ENCODE measurements at places on chromosomes 7 and 10.

DNA sequence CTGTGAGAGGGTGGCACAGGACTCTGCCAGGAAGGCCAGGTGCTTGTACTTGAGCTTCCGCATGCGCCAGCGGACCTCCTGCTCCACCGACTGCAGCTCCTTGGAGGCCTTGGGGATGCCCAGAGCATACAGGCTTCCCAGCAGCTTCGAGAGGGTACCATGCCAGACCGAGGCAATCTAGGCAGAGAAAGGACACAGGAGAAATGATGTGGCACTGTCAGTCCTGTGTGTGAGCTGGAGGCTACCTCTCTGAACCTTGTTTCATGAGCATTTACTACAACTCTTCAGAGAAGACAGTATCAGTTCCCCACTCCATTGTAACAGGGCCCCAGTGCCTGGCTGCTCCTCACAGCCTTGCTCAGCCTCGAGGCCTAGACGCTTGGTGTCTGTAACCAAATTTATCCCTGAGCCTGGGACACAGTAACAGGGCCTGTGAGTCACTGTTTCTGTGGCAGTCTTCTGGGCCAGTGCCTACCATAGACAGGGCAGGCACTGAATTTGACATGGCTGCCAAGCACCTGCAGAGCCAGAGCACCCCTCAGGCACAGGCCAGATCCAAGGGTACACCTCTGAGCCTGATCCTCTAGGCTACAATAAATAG, 5.8 kb downstream of the TBRG4 start:
- H3K36me3 ChIP-seq: peaks cover 89% of the 10 kb centered on the region
- no peak for DNase-seq
- no peak overlapping the region for H3K27ac ChIP-seq

DNA sequence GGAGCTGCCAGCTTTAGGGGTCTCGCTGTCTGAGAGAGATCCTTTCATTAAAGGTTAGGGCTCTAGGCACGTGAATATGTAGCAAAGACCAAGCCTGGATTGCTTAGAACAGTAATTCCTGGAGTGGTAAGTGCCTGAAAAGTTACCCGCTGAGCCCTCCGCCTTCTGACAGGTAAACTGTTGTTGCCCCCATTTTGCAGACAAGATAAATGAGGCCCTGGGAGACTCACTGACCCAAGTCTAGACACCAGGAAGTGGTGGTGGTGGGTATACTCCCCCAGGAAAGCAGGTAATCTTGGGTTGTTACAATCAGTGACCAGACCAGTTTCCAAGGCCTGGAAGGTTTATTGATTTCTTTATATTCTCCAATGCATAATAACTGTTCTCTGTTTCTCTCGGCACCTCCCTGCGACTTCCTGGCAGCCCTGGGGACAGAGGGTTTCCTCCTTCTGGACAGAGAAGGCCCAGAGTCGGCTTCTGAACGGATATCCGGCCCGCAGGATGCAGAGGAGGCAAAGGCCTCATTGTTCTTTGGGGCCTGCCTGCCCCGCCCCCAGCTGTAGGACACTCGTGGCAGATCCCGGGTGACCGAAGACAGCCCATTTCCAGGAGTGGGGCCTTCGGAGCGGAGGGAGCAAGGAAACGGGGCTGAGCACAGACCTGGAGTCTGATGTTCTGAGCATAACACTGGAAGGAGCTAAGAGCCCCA, 1.3 kb upstream of the GRK5 start:
- peaks cover 36% of the 10 kb centered on the region for H3K4me1 ChIP-seq
- H3K4me3 ChIP-seq: peak overlapping the region; percentile 82
- H3K27me3 ChIP-seq: no peaks in the 10 kb centered on the region
- peak; percentile 93 for DNase-seq
- H3K27ac ChIP-seq: peak overlapping the region; percentile 99

GRCh38 chr10:1347962-1348772, 292.0 kb downstream of the WDR37 start:
- H3K27ac ChIP-seq: no peak overlapping the region
- no peaks in the 10 kb centered on the region for H3K4me1 ChIP-seq
- no peaks in the 10 kb centered on the region for H3K36me3 ChIP-seq
- no peaks in the 10 kb centered on the region for H3K27me3 ChIP-seq

- H3K27ac ChIP-seq: no peak overlapping the region
- no peak overlapping the region for H3K4me3 ChIP-seq
- no peak for DNase-seq
Measured at GRCh38 chr7:82904871-82905270, 257.8 kb downstream of the PCLO start.

GRCh38 chr10:76284351-76284750, 852.9 kb downstream of the LRMDA start:
- H3K36me3 ChIP-seq: no peaks in the 10 kb centered on the region
- H3K27me3 ChIP-seq: no peaks in the 10 kb centered on the region
- DNase-seq: no peak
- H3K4me3 ChIP-seq: no peak overlapping the region
- no peaks in the 10 kb centered on the region for H3K4me1 ChIP-seq

DNA sequence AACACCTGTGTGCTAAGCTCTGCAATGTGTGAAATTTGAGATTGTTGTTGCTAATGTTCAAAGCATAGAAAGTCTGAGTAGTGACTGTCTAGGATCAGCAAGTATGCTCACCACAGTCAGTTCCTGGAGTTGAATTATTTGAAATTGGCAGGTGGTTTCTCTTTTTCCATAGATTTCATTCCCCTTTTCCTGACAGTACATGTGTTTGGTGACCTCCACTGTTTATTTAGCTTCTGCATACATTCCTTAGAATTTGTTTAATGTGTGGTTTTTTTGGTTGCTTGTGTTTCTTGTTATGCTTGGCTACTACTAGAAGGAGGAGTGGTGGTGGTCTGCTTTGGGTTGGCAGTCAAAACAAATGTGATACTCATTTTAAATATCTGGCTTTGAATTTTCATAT, 52.3 kb downstream of the FOXP2 start:
- H3K4me3 ChIP-seq: no peak overlapping the region
- H3K27me3 ChIP-seq: no peaks in the 10 kb centered on the region
- no peaks in the 10 kb centered on the region for H3K4me1 ChIP-seq
- DNase-seq: no peak
- no peak overlapping the region for H3K27ac ChIP-seq
- H3K36me3 ChIP-seq: no peaks in the 10 kb centered on the region

DNA sequence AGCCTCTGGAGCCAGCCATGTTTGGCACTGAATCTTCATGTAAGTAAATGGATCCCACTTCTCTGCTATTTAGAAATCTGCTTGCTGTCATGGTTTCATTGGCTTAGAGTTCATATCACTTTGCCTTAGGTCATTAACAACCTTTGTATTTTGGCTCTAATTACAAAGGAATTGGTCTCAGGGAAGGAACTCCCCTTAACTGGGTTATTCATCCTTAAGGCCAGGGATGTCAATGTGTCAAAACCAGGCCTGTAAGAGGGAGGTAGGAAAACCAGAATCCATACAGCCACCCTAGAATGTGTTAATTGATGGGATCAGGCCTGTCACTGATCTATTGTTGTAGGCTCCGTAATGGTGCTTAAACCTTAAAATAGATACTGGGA, 67.3 kb downstream of the ST7 start:
- peaks cover 13% of the 10 kb centered on the region for H3K4me1 ChIP-seq
- no peak overlapping the region for H3K4me3 ChIP-seq
- no peaks in the 10 kb centered on the region for H3K27me3 ChIP-seq
- H3K27ac ChIP-seq: no peak overlapping the region

DNA sequence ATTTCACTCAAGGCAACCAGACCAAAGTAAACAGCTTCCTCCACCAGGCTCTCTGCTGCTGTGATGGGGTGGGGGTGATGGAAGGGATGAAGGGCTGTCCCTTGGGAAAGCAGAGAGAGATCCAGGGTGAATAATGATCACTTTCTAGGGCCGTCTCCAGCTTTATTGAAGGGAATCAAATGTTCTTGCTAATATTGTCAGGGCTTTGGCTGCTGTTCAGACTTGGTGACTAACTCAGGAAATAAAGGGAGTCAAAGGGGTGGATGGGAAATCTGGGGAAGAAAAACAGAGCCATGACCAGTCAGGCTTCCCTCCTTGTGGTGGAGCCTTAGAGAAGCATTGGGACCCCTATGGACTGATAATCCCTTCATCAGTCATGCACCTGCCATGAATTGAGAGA, 196.2 kb upstream of the AGK start:
- H3K4me3 ChIP-seq: no peak overlapping the region
- H3K4me1 ChIP-seq: no peaks in the 10 kb centered on the region
- no peak overlapping the region for H3K27ac ChIP-seq
- DNase-seq: no peak

- no peaks in the 10 kb centered on the region for H3K27me3 ChIP-seq
- no peaks in the 10 kb centered on the region for H3K36me3 ChIP-seq
Measured at GRCh38 chr10:52481986-52482555, 168.0 kb downstream of the DKK1 start.

GRCh38 chr10:100730725-100731406, 14.5 kb upstream of the PAX2 start:
- peak; percentile 75 for DNase-seq
- H3K4me3 ChIP-seq: peak overlapping the region; percentile 4
- H3K36me3 ChIP-seq: no peaks in the 10 kb centered on the region
- no peak overlapping the region for H3K27ac ChIP-seq
- H3K4me1 ChIP-seq: peaks cover 28% of the 10 kb centered on the region

DNA sequence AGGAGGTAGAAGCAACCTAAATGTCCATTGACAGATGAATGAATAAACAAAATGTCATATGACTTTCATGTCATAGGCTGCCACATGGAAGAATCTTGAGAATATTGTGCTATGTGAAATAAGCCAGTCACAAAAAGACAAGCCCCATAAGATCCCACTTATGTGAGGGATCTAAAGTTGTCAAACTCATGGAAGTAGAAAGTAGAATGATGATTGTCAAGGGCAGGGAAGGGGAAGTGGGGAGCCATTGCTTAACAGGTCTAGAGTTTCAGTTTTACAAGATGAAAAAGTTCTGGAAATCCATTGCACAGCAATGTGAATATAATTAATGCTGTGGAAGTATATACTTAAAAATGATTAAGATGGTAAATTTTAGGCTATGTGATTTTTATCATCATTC, 229.3 kb upstream of the KMT2E start:
- peaks cover 4% of the 10 kb centered on the region for H3K27me3 ChIP-seq
- no peaks in the 10 kb centered on the region for H3K36me3 ChIP-seq
- H3K27ac ChIP-seq: no peak overlapping the region
- DNase-seq: no peak

DNA sequence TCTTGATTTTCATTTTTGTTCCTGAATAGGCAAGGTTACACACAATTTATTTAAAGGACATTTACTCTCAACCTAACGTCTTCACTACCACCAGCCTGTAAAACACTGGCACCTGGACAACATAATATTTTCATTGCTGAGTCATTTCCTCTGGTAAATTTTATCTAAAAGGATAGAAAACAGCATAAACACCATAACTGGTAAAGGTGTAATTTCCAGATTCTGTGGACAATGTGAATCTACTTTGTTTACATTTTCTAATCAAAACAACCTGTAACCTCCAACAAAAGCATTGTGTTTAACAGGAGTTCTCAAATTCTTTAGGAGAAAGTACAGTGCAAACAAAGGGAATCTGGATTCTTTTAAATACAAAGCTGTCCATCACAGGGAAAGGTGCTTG, 472.0 kb upstream of the AKR1E2 start:
- no peak overlapping the region for H3K4me3 ChIP-seq
- no peaks in the 10 kb centered on the region for H3K4me1 ChIP-seq
- H3K27me3 ChIP-seq: no peaks in the 10 kb centered on the region
- DNase-seq: no peak

GRCh38 chr10:86290933-86291615, 75.5 kb downstream of the GRID1 start:
- no peaks in the 10 kb centered on the region for H3K27me3 ChIP-seq
- no peaks in the 10 kb centered on the region for H3K4me1 ChIP-seq
- no peak overlapping the region for H3K27ac ChIP-seq
- no peaks in the 10 kb centered on the region for H3K36me3 ChIP-seq

DNA sequence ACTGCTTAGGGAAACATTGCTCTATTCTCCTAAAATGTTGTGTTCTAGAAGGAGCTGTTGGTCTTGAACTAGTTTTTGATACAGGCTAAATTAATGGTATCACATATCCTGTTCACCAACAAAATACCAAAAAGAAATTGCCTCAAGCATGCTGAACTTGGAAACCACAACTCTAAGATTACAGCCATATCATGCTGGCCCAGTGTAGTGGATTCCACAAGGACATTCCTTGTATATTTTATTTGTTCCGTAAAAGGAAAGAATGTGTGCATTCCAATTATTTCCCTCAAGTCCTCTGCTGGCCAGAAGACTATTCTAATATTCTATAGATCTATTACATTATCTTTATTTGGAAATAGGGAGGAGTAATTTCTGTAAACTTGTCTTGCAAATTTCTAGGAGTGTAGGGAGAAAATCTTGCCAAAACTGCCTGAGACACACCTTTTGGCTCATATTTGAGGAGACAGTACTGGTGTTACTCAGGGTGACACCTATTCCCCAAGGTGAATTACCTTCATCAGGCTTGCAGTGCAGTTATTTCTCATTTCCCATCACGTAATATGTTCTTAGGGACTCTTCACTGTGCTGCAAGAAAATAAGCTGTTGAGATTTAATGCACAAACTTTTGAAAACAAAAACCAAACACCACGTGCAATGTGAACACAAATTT, 1.9 kb upstream of the NEBL start:
- no peak for DNase-seq
- H3K4me3 ChIP-seq: no peak overlapping the region
- no peaks in the 10 kb centered on the region for H3K4me1 ChIP-seq
- H3K27ac ChIP-seq: no peak overlapping the region

DNA sequence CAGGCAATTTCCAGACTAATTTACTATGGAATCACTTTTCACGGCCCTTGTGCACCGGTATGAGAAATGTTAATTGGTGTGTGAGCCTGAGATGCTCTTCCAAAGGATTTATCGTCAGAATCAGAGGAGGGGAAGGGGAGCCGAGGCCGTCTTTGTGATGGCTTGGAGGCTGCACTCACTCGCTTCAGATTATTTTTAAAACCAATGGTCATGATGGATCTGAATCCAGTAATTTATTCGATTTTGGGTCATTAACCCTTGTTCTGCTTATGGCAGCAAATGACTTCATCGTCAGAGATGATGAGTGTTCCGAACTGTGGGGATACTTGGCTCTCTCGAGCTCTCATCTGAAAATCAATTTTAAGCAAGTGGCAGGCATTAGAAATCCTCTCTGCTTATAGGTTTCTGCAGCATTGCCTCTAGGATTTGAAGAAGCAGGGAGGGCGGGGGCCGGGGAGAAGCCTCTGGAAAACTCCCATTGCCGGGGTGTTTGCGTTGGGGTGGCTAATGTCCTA, 576.3 kb downstream of the LRMDA start:
- DNase-seq: no peak
- H3K36me3 ChIP-seq: no peaks in the 10 kb centered on the region
- H3K27ac ChIP-seq: no peak overlapping the region
- H3K27me3 ChIP-seq: no peaks in the 10 kb centered on the region
- no peaks in the 10 kb centered on the region for H3K4me1 ChIP-seq
- no peak overlapping the region for H3K4me3 ChIP-seq

GRCh38 chr10:87503886-87504285, 807 bp upstream of the MINPP1 start:
- no peak for DNase-seq
- H3K4me3 ChIP-seq: peak overlapping the region; percentile 94
- peak overlapping the region; percentile 85 for H3K27ac ChIP-seq
- peaks cover 10% of the 10 kb centered on the region for H3K4me1 ChIP-seq
- H3K36me3 ChIP-seq: no peaks in the 10 kb centered on the region
